Stimulated activated CD8-positive, alpha-beta memory T cell treated with anti-CD3 and anti-CD28 coated beads, Interleukin-7, amount 100 ng/mL, for 1 hour (primary cell): ENCODE measurements at places on chromosomes 1 and 21.
A peak's percentile ranks its signal among the peaks of the same experiment; 100 is the strongest.

GRCh38 chr1:160082487-160082886, 1.1 kb downstream of the KCNJ9 start:
- DNase-seq: no peak

DNA sequence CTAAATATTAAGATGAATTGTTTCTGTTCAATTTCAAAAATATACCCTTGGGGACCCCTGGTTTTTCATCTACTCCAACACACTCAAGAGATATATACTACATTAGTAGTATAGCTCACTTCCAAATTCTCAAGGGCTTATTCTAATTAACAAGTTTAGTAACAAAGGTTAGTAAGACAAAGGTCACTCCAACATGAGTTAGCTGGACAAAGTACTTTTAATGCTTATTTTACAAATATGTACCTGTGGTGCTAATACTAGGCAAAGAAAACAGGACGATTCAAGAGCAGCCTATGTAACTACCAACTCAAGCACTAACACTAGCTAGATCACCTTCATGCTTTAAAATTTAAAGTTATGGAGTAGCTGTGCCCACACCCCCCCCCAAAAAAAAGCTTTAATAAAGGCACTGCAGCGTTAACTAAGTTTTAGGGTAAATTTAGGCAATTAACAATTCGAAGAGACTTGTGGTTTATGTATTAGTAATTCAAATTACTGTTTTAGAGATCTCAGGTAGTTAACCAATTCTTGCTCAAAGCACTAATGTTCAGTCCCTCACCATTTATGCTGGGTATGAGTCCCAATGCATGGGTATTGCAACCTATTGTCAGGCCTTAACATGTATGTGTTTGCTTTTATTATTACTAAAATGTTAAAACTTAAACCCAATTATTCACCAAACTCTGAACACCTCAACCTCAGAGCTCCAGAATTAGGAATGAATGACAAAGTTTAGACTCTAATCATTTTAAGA, 14.1 kb downstream of the HNRNPU start:
- no peak for DNase-seq

DNA sequence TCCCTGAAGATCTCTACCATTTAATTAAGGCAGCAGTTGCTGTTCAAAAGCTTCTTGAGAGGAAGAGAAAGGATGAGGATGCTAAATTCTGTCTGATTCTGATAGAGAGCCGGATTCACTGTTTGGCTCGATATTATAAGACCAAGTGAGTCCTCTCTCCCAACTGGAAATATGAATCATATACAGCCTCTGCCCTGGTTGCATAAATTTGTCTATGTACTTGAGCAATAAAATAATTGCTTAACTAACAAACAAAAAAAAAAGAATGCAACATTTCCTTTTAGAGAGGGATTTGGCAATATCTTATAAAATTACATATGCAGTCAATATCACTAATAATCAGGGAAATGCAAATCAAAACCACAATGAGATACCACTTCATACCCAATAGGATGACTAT, 26.8 kb downstream of the ALDH9A1 start:
- no peak for DNase-seq

DNA sequence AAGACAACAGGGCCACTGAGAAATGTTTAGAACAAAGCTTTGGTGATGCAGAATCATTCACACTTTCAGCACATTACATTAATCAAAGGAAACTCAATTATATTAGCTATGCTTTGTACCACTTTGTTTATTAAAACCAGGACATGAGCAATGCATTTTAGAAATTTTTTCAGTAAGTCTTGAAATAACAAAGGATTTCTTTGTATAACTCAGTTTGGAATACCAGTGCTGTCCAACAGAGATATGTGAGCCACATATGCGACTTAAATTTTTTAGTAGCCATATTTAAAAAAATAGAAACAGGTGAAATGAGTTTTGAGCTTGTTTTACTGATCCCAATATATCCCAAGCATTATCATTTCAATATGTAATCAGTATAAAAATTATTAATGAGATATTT, 18.8 kb upstream of the F3 start:
- no peak for DNase-seq

- DNase-seq: no peak
Measured at GRCh38 chr21:45766501-45766900, 123.0 kb downstream of the PCBP3 start.

DNA sequence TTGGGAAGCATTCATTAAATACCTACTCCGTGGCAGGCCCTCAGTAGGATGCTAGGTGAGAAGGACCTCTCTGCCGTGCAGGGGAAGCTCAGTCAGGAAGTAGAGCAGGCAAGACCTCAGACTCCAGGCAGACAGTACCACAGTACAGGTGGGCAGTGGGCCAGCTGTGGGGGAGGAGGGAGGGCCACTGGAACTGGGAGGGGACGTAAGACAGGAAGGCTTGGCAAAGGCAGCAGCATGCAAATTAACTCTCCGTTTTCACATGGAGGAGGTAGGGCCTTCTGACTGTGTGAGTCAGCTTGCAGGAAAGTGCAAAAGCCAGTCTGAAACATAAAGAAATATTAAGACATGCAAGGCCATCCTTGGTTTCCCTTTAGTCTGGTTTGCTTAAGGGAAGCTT, 157.7 kb downstream of the TRIM33 start:
- no peak for DNase-seq

GRCh38 chr1:9058465-9058864, 11.0 kb downstream of the SLC2A5 start:
- no peak for DNase-seq

GRCh38 chr1:178642282-178642681, 82.8 kb upstream of the RALGPS2 start:
- DNase-seq: no peak

DNA sequence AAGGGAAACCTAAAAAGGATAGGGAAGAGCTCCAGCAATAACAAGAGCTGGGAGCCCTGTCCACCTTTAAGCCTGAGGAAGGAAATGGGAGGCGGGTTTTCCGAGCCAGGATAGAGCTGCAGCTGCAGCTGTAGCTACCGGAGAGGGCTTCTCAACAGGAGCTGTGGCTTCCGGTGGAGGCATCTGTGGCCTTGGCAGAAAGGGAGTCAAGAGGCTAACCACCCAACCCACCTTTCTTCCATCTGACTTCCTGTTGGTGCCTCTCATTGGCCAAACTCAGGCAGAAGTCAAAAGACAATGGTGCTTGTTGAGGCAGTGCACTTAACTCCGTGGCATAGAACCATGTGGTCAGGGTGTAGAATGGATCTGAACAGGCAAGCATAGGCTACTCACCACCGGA, 313.1 kb upstream of the DAB1 start:
- DNase-seq: no peak

GRCh38 chr1:925561-926421, 2.1 kb downstream of the SAMD11 start:
- DNase-seq: no peak

DNA sequence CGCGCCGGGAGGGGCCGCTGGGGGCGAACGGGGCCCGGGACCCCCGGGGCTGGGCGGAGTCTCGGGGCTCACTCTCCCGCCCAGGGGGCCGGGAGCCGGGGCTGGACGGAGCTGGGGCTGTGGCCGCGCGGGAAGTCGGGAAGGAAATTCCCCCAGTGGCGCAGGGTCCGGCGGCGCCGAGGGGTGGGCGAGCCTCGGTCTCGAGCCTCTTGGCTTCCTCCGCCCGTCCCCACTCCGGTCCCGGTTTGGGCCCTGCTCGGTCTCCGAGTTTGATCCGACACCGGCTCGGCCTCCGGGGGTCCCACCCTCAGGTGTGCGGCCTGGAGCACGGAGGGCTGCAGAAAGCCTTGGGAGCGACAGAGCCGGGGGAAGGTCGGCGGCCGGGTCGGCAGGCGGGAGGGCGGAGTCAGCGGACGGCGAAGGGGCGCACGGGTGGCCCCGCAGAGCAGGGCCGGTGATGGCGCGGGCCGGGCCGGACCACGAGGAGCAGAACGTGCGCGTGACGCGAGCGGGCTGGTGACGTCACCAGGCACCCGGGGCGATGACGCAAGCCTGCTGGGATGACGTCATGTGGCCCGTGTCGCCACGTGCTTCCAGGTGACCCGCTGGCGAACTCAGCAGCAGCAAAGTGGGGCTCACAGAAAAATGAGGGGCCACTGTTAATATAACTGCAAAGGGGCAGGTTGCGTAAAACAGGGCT, 610 bp upstream of the HES4 start:
- DNase-seq: peak; percentile 40

GRCh38 chr1:93702111-93702827, 20.6 kb upstream of the BCAR3 start:
- no peak for DNase-seq
